ENCODE measurements at places on chromosomes 3 and 15.

GRCh38 chr3:15305359-15305844 is 27.0 kb downstream of the SH3BP5 start:
- no peak for DNase-seq

DNA sequence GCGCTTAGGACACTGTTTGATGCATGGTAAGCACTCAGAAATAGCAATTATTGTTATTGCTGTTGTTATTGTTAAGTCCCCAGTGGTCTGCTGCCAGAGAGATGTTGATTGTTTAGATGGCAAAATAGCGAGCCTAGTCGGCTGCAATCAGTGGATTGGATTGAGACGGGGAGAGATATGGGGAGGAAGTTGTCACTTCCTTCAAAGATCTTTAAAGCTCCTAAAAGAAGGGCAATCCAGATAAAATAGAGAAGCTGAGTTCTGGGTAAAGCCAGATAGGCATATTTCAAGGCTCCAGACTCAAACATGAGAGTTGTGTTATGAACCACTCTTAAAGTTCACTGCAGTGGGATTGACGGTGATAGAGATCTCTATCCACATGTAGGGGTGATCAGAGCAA is 64.5 kb downstream of the RYR3 start:
- DNase-seq, result no peak

- DNase-seq, result no peak
Observed at GRCh38 chr15:27046880-27047279, 75.9 kb downstream of the GABRG3 start.

DNA sequence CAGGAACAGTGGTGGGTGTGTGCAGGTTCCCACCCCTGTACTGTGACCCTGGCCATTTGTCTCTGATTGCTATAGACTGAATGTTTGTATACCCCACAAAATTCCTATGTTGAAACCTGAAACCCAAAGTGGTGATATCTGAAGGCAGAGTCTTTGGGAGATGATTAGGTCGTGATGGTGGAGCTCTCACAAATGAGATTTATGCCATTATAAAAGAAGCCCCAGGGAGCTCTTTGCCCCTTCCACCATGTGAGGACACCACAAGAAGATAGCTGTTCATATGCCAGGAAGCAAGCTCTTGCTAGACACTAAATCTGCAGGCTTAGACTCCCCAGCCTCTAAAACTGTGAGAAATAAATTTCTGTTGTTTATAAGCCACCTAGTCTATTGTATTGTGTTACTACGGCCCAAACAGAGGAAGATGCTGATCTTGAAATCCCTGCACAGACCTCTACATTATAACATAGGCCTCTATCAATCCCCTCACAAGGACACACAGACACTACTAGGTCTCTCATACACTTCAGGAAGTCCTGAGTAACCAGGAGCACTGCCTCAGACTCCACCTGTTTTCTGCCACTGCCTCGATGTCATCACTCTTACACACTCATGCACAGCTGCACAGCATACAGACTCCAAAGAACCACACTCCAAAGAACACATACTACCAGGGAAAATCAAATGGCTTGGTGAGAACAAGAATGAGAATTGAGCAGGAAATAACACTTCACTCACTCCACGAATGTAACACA is 14.7 kb downstream of the IGSF11 start:
- no peak for DNase-seq

GRCh38 chr3:77605308-77605707 is 565.4 kb downstream of the ROBO2 start:
- no peak for DNase-seq

DNA sequence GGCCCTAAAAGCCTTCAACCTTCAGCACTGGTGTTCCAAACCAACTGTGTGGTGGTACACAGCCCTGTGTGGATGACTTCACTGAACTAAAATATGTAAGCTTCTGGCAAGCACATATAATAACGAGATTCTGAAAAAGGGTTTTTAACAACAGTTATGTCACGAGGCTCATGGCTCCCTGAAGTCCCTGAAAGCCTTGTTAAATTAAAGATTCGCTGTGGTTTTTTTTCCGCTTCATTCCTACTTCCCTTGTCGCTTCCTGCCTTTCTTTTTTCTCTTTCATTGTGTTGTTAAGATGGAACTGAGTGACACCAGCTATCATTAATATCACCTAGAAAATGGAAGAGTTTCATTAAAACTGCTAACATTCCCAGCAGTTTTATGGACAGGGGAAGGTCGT is 3.5 kb downstream of the RORA start:
- DNase-seq, result no peak

- DNase-seq, result peak; percentile 9
Observed at GRCh38 chr3:141644931-141645330, 93.2 kb upstream of the RNF7 start.

- no peak for DNase-seq
Observed at GRCh38 chr3:162029736-162030135, 533.1 kb downstream of the OTOL1 start.

GRCh38 chr3:105246536-105246935 is 120.2 kb upstream of the ALCAM start:
- DNase-seq, result no peak

- no peak for DNase-seq
Observed at GRCh38 chr3:124172816-124173215, 180.9 kb upstream of the ROPN1 start.

GRCh38 chr3:53346514-53346913 is 829 bp downstream of the DCP1A start:
- no peak for DNase-seq

DNA sequence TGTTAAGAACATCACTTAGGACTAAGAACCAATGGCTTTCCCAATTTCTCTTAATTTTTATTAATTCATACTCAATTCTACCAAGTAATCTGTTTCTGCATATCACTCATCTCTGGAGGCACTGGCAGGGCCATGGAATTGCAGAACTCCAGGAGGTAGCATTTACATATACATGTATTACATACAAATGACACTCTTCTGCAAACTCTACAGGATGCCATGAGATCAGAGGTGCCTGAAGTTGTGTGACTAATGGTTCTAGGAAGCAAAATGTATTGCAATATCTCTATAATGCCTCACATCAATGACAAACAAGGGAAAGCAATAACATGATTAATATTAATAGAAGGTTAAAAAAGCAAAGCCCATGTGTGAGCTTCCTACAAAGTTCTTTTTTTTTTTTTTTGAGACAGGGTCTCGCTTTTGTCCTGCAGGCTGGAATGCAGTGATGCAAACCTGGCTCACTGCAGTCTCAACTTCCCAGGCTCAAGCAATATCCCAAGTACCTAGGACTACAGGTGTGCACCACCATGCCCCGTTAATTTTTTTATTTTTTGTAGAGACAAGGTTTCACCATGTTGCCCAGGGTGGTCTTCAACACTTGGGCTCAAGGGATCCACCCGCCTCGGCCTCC is 33.0 kb downstream of the DENND6A start:
- DNase-seq, result no peak

- no peak for DNase-seq
Observed at GRCh38 chr3:107525644-107526305, 3.0 kb downstream of the BBX start.

- no peak for DNase-seq
Observed at GRCh38 chr15:100043692-100044091, 298.1 kb downstream of the ADAMTS17 start.

- no peak for DNase-seq
Observed at GRCh38 chr15:48253172-48253571, 47.1 kb downstream of the SLC12A1 start.

DNA sequence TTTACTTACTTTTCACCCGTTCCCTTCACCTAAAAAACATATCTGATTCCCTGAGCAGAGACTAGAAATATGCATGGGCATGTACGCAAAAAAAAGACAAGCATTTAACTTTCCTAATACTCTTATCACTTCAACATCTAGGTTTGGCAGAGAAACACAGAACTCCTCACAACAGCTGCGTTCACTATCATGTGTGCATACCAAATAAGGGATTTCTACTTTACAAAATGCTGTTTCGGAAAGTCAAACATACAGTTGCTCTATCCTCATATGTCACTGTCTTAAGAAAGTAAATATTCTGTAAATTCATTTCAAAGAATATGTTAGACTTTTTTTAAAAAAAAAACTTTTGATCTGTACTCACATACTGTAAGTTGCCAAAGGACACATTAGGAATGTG is 65.1 kb upstream of the CBLB start:
- no peak for DNase-seq

- DNase-seq, result no peak
Observed at GRCh38 chr15:48924528-48925393, 39.0 kb downstream of the SHC4 start.

DNA sequence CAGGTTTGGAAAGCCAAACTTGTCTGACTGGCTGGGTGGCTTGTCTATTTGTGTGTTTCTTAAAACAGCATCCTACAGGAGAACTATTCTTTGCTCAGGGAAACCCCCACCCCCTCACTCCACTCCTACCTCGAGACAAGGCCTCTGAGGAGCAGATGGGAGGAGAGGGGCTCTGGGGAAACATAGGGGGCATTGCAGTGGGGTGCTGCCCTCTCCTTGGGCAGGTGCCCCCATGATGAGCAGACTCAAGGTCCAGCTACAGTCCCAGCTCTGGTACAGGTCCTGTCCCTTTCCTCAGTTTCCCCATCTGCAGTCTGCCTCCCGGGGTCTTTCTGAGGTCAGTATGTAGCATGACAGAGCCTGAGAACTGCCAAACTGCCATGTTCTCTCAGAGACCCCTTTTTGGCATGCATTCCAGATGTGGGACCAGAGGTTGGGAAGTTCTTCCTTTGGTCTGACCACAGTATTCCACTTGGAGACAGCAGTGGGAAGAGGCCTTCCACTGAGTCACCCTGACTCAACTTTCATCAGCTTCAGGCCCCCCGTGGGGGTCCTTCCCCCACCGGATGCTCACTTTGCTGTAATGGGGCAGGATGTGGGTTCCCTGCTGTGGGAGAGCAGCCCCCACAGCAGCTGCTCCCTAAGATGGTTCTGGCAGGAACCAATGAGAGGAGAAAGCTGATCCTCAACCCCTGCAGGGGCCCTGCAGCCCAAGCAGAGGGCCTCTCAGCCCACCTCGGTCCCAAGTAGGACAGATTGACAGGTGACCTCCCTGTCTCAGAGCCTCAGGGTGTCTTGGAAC is 32.3 kb upstream of the CYP11A1 start:
- no peak for DNase-seq

DNA sequence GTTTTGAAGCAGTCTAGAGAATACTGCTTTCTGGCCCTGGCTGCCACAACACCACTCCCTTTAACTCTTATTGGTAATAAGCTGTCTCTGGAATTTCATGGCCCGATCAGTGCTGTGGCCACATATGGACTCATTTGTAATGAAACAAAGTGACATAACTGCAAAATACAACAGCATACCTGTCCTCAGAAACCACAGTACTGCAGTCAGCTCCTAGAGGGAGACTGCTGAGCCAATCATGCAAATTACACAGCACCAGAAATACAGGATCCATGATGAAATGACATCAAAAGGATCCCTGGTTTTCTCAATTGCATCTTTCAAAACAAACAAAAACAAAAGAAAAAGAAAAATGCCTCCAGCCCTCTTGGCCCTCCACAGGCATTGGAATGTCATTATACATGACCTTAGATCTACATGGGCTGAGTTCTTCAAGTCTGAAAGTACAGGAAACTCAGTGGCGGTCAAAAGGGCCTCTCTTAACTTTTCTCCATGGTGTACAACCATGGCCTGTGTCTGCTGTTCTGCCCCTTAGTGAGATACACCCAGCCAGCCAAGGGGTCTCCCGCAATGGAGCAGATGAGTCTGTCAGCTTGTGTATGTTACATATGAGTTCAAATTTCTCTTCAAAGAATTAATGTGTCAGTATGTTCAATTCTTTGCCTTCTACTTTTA is 24.9 kb upstream of the KBTBD12 start:
- DNase-seq, result no peak

GRCh38 chr3:58093574-58094195 is 85.5 kb downstream of the FLNB start:
- DNase-seq, result no peak

GRCh38 chr3:143314251-143315093 is 194.9 kb downstream of the CHST2 start:
- DNase-seq, result no peak

GRCh38 chr3:50442945-50443579 is 60.4 kb downstream of the CACNA2D2 start:
- DNase-seq, result no peak

DNA sequence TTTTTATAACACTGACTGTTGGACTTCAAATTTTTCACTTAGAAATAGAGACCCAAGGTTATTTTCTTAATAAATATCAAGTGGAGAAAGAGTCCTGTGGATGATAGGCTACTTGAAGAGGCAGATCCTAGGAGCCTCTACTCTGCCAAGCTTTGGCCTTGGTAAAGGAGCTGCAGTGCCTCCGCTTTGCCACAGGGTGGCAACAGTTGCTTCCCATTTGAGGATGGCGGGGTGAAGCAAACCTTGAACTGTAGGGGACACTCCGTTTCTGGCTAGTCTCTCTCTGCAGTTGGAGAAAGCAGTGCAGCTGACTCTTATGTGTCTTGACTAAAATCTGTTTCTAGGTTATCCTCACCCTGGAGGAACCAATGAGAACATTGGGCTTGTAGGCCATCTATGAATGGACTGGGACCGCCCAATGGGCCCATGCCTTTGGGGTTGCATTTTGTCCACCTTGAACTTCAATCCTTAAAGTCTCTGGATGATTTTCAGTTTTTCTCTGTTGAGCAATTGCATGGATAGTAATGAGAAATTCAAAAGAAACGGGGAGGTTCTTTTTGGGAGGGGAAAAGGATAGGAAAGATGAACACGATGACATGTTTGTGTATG is 9.8 kb downstream of the SCG5 start:
- DNase-seq, result no peak

- DNase-seq, result no peak
Observed at GRCh38 chr3:143699424-143699823, 148.8 kb downstream of the SLC9A9 start.

- no peak for DNase-seq
Observed at GRCh38 chr3:48013288-48013980, 2.8 kb downstream of the MAP4 start.

GRCh38 chr3:197352382-197352781 is 54.0 kb upstream of the DLG1 start:
- DNase-seq, result no peak

GRCh38 chr15:79702621-79703020 is 194.2 kb downstream of the MTHFS start:
- DNase-seq, result no peak

DNA sequence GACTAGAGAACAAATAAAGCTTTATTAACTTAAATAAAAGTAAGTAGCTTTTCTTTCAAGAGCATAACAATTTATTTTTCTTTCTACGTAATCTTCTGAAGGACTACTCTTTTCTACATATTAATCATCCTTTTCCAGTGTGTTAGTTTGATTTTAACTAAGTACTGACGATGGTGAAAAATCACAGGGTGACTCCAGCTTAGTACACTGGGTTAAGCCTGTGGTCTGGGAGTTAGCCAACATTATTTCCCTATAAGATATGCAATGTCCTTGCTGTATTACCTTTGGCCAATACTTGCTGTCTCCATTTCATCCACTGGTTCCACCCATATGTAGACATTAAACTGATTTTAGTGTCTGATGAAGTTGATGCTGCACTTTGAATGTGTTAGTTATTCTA is 508.6 kb upstream of the SUCLG2 start:
- DNase-seq, result no peak
